ENCODE measurements at places on chromosomes 3 and 15.

GRCh38 chr3:15291589-15292541, 40.5 kb downstream of the SH3BP5 start:
- DNase-seq, result no peak

GRCh38 chr15:61653110-61653509, 407.1 kb downstream of the VPS13C start:
- no peak for DNase-seq

GRCh38 chr3:131928593-131928992, 106.2 kb downstream of the CPNE4 start:
- no peak for DNase-seq

- DNase-seq, result no peak
These were observed 191.3 kb downstream of the PDE8A start for GRCh38 chr15:85172846-85173490.

- DNase-seq, result no peak
These were observed 242.9 kb downstream of the SLC9A9 start for GRCh38 chr3:143605233-143605950.

DNA sequence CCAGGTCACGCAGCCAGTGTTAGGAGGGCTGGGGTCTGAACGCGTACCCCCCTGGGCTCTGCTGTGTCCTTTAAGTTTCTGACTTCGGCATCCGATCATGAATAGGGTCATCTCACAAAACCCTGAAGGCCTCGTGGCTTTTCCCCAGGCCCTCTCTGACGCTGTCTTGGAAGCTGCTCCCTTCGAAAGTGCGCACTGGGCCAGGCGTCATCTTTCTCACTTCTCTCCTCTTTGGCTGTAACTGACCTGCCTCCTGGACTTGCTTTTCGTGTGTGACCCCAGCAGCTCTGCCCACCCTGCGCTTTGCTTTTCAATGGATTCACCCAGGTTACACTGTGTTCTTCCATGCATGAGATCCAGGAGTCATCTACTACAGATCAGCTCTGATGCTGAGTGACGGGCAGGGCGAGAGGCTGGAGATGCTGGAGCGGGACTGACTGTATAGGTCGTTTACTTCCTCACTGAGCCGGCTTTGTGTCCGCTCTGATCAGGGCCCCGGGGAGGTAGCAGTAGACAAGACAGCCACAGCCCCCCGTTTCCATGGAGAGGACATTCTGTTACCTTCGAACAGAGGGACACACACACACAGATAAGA, 45.0 kb upstream of the PCSK6 start:
- no peak for DNase-seq

- no peak for DNase-seq
These were observed 42.6 kb downstream of the ADAMTS9 start for GRCh38 chr3:64645243-64645642.

- DNase-seq, result no peak
These were observed at the start of gene IGSF10 for GRCh38 chr3:151460774-151461450. Gene IGSF10 (minus strand): TSS chr3:151461061. CDS start chr3:151458709, 2,352 bp downstream.

- DNase-seq, result no peak
These were observed 101.0 kb downstream of the MYLK start for GRCh38 chr3:123783050-123783689.

DNA sequence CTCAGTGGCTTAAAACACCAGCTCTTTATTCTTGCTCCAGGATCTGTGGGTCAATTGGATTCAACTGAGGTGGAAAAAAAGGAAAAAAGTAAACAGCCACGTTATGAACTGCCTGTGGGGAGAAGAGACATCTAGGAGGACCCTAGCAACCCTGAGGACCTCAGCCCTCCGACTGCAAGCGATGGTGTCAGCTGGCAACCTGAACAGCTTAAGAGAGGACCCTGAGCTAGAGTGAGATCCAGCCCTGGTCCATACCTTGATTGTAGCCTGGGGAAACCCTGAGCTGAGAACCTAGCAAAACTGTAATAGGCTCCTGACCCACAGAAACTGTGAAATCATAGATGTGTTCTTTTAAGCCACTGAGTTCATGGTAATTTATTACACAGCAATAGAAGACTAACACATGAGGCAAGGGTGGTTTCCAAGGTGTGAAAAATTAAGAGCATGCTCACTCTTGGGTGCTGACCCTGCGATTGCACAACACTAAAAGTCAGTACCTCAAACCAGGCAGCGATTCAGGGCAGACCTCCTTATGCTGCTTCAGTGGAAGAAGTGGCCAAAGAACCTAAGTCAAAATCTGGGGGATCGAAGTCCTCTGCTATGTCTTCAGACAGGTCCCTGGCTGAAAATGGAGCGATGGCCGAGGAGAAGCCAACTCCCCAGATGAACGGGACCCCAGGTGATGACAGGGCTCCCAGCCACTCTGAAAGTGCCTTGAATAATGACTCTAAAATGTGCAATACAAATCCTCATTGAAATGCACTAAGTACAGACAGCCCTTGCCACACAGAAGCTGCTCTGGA, 57.7 kb downstream of the GASK1A start:
- no peak for DNase-seq

- no peak for DNase-seq
These were observed 29.9 kb downstream of the SLC41A3 start for GRCh38 chr3:126053949-126054569.

- no peak for DNase-seq
These were observed 137.1 kb downstream of the ZNF609 start for GRCh38 chr15:64597477-64597822.

GRCh38 chr15:84949845-84950569, 31.6 kb upstream of the PDE8A start:
- DNase-seq, result no peak
